Effector CD4-positive, alpha-beta T cell (primary cell): ENCODE measurements at places on chromosomes 12 and 14.

DNA sequence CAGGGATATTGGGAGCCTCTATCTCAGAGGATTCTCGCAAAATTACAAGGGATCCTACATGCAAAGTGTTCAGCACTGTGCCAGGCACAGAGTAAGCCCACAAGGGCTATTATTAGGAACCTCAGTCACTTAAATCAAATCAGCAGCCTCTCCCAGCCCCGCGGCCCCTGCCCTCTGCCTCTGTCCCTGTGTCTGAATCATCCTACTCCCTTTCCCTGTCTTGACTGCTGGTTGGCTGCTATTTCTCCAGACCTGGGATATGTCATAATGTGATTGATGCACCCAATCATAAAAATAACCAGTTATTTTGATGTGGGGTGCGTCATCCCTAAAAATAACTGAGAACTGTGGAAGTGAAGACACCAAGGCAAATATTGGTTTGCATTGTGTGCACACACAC lies 176.3 kb downstream of the KSR2 start:
- DNase-seq, result no peak

GRCh38 chr12:71536939-71537622 lies 97.5 kb downstream of the LGR5 start:
- no peak for DNase-seq

DNA sequence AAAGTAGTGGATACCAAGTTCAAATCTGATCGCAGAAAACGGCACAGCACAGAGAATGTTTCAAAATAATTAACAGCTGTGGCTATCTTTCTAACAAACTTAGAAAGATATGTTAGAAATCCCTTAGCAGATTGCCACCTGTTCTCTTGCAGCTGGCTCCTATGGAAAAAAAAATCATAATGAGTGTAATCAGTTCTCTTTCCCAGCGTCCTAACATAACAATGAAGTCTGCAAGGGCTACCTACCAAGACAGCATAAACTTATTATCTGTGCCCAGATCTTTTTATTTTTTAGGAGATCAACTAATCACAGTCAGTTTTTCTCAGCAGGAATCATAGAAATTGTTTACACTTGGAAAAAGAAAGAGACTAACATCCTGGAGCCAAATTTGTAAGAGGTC lies 358.6 kb upstream of the FOXG1 start:
- no peak for DNase-seq

DNA sequence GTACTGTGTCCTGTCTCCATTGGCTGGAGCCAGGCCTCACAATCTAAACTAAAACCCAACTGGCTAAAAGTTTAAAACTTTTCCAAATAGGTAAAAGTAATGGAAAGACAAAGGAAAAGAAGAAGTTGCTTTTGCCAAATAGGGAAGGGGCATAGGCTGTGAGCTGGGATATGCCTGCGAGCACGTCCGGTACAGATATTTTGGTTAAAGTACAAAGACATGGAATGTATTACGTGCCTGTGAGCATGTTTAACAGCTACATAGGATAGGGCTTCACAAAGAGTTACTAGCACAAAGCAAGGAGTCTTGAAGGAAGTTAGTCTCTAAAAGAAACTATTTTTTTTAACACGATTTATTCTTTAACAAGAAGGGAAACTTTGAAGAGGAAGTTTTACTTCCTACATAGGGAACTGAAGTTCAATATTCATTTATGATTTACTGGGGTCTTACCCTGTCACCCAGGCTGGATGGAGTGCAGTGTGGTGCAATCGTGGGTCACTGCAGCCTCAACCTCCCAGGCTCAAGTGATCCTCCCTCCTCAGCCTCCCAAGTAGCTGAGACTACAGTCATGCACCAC lies 41.9 kb upstream of the INF2 start:
- DNase-seq, result no peak

GRCh38 chr12:18375131-18375530 lies 113.8 kb downstream of the PIK3C2G start:
- no peak for DNase-seq

DNA sequence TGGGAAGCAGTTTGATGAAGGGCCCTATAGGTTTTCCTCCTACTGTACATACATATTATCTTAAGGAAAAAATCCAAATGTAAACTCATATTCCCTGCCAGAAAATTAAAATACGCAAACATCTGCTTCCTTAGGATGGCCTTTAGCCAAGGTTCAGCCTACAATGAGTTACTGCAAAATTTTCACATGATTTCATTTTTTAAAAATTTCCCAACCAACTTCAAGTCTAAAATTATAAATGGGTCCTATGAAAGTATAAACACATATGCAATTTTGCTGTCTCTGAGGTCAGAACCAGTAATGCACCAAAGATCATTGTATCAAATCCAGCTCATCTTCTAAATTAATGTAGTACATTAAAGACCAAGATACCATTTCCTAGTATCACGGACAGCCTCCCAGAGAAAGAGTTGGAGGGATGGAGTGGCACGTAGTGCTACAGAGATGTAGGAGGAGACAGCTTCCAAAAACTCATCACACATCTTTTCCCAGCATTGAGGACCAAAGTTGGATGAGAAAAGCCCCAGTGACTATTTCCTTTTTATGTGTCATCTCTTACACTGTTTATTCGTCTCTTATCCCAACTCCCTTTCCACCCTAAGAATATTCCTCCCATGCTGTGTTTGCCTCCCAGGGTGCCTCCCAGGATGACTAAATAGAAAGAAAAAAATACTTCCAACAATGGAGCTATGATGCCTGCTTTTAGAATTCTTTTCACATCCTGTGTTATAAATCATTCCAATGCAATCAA lies 92.3 kb upstream of the SLCO1C1 start:
- DNase-seq, result no peak

DNA sequence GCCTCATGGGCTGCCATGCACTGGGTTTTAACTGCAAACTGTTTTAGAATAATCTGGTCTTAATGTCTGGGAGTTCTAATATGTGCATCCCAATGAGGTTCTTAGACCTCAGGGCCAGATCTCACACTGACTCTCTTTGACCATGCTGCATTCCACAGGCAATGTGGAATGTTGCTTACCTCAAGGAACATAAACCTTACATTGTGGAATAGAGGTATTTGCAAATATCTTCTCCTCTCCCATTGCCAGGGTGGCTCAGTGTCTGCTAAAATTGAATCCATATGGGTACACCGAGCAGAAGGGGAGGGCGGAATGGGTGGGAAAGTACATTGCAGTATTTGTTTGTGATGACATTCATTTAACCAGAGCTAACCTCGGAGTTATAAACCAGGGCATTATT lies 78.6 kb downstream of the CHST11 start:
- DNase-seq, result no peak

- DNase-seq, result no peak
These were observed 361.1 kb upstream of the CLEC14A start for GRCh38 chr14:38616959-38617358.

- no peak for DNase-seq
These were observed 113.0 kb downstream of the MED13L start for GRCh38 chr12:116164250-116165035.

DNA sequence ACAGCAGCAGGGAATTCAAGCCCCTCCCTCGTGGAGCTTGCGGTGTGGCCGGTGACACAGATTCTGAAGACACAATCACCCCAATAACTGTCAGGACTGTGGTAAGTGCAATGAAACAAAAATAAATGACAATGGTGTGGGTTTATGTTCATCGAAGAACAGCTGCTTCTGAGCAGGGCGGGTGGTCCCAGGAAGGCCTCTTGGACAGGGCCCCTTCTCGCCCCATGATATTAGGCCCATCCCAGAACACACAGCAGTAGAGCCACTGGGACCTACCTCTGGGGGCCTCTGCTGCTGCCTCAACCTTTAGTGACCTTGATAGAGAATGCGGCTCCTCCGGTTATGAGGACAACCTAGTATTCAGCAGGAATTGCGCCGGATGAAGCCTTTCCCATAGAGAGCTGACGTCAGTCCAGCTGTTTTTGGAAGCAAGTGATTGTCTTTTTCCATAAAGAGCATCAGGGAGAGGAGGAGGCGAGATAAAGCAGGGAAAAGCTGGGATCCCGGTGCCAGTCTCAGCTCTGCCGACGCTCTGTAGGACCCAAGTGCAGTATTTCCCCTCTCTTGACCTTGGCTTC lies 84.1 kb upstream of the BCL11B start:
- no peak for DNase-seq

- DNase-seq, result no peak
These were observed 19.5 kb downstream of the GPR68 start for GRCh38 chr14:91225025-91225424.

DNA sequence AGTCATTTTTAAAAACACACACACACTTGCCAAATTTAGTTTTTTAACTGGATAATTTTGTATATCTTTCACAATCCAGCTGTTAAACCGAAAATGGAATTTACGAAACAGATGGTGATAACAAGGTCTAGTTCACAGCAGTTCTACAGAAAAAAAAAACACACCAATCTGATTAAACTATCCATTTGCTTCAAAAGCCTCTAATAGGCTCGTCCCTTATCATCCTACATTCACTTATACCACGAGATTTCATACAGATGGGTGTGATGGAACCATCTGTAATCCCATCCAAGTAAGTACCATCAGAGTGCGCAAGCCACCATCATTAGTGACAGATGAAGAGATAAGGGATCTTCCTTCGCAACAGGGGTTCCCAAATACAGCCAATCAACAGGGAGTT lies 20.1 kb downstream of the GCH1 start:
- no peak for DNase-seq

- DNase-seq, result no peak
These were observed 221.8 kb downstream of the MSRB3 start for GRCh38 chr12:65500091-65500900.

- no peak for DNase-seq
These were observed 31.8 kb downstream of the PPM1H start for GRCh38 chr12:62903151-62903550.

GRCh38 chr12:72102150-72102549 lies 163.5 kb downstream of the TPH2 start:
- DNase-seq, result no peak

GRCh38 chr14:64958743-64959142 lies 13.4 kb downstream of the RAB15 start:
- DNase-seq, result no peak

- peak; percentile 20 for DNase-seq
These were observed 44.0 kb upstream of the REP15 start for GRCh38 chr12:27652174-27652763.

DNA sequence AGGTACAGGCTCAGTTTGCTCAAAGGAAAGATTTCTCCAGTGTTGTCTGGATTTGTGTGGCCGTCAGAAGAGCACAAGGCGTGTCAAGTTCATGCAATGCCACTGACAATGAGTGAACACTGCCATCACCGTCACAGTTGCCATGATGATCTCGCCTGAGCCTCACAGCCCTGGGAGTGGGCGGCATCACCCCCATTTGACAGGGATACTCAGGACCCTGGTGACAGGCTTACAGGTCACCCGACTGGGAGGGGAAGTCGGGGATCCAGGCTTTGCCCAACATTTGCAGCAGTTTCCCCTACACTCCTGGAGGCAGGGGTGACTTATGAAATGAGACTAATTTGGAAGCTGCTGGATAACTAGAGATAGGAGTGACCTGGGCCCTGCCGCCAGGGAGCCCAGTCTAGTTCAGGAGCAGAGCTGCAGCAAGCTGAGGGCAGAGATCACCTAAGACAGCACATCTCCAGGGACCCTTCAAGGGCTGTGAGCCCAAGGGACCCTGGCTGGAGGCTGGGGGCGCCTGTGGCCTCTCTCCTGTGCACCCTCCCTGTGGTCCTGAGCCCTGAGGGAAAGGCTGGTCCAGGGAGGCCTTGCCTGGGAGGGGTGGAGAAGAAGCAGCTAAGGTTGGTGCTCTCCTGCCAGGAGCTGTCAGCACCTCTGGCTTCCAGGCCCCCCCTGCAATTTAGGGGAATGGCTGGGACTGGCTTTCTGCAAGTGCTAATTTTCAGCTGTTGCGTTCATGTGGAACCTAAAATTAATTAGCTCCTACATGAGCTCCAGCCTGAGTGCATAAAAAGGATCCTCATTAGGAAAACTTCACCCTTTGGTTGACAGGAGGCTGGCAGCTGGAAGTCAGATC lies 32.4 kb upstream of the BEGAIN start:
- no peak for DNase-seq

GRCh38 chr14:24418492-24418873 lies 11.0 kb downstream of the CBLN3 start:
- DNase-seq, result no peak

DNA sequence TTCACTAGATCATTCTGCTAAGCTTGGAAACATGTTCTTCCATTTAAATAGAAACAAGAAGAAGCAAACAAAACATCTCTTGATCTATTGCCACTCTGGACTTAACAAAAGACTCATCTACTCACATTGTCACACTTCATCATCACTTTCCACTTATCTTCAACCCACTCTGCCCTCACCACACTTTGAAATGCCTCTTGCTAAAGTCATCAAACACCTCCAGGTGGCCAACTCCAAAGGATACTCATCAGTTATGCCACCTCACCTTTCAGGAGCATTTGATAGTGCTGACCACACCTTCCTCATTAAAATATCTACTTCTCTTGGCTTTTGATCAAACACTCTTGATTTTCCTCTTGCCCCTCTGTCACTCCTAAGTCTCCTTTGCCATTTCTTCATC lies 7.2 kb downstream of the EFCAB11 start:
- DNase-seq, result no peak

DNA sequence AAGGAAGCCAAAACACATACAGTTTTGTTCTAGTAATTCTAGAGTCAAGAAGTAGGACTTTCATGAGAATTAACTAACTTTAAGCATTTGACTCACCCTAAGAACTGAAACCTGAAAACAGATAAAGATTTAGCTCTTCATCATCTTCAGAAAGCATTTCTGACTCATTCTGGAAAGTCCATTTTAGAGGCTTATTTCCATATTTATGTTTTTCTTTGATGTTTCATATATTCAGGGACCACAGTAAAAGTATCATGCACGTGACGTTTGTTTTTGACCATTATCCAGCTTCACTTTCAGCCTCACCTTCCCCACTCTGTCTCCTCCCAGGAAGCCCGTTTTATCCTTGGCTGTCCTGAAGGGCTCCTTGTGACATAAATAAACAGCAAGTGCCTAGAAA lies 79.2 kb downstream of the MDGA2 start:
- no peak for DNase-seq

GRCh38 chr14:43900173-43900655 lies 606.9 kb downstream of the FSCB start:
- DNase-seq, result no peak

DNA sequence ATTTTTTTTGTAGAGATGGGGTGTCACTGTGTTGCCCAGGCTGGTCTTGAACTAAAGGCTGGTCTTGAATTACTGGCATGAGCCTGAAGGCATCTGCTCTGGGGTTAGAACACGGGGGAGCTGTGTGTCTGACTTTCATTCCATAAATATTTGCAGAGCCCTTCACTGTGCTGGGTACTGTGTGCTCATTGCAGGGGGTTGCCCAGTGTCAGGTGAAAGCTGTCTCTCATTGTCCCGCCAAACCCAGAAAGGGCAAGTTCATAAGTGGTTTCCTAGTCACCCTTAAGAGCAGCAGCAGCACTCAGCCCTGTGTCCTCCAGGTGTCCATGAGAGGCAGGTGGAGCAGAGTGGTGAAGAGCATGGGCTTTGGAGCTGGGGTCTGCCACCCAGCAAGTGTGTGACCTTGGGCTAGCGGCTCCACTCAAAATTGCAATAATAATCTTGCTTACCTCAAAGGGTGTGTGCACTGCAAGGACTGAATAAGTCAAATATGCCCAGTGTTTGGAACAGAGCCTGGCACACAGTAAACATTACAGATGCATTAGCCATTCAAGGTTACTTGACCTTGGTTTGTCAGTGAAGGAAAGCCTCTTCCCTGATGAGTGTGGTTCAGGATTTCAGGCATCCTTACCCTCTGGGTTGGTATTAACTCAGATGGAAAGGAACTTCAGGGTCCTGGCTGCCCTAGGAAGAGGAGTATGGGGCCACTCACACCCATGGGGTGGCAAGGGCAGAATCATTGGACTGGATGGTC lies 4.4 kb upstream of the SMIM41 start:
- DNase-seq, result no peak

- DNase-seq, result no peak
These were observed 21.3 kb upstream of the LDHB start for GRCh38 chr12:21678959-21679358.
